ENCODE measurements at places on chromosomes 6 and 20. TPM values are rescaled to one million over a fixed set of nuclear protein-coding genes. Genes with fewer than 3 reads are reported as not detected.

DNA sequence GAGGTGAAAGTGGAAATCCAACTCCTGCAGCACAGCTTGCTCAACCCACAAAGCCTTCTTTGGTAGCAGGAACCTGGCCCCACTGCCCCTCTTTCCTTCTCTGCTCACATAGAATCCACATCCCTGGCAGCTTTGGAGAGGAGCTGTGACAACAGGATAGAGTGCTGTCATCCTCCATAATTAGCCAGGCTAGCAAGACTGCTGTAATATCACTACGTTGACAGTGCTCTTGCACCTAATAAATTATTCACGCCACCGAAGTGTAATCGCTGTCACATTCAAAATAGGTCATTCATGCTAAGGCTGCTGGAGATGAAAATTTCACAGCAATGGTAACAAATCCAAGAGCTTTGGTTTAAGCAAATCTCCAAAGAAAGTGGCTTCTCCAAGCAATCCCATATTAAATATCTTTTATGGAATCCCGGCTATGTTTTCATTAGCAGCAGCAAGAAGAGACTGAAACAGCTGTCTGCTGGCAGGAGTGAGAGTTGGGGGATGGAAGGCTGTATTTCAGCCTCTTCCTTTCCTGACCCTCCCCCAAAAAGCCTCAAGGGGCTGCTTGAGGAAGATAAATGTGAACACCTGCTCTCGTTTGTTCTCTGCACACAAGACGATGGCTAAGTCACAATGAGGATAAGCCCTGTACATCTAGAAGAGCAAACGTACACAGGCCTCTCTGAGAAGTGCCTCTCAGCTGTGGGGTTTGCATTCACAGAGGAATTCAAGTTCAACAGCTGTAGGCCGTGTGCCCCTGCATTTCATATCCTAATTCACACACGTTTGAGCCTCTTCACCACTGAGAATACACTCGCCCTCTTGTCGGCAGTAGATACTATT is 16.5 kb downstream of the RIPOR2 start:
- H3K36me3 ChIP-seq = no peaks in the 10 kb centered on the region
- peaks cover 50% of the 10 kb centered on the region for H3K4me1 ChIP-seq
- no peaks in the 10 kb centered on the region for H3K27me3 ChIP-seq
- H3K4me3 ChIP-seq = no peak overlapping the region
- H3K27ac ChIP-seq = peak overlapping the region; percentile 80
- peak; percentile 18 for DNase-seq

The PIM1 gene
- total RNA-seq = 64.7 TPM

The ADGRB3 gene
- total RNA-seq = 1.0 TPM

The PGC gene
- 0.62 TPM for total RNA-seq

DNA sequence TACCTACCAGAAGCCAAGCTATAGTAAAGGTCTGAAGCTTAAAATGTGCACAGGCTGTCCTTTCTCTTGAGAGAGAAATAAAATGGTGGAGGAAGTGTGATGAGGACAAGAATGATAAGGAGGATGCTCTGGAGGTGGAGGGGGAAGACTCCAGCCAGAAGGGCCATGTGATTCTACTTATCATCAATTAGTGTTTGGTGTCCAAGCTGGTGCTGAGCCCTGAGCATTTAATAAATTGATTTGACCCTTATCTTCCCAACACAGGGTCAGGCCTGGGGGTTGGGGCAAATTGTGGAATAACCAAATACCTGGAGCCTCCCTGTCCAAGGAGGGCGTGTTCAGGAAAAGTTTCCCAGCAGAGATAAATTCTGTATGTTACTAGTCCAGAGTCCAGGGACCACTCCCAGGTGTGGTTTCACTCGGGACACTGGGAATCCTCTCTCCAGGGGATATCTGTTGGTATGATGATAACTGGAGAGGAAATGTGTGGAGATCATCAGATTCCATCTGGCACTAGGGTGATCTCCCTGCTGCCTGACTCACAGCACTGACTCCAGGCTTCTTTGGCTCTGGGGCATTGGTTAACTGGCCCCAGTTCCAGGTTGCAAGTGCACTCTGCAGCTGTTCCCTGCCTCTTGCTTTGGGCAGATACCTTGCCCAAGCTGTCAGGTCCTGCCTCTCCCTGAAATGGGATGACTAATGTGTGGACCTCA is 3.8 kb upstream of the MYBL2 start:
- no peaks in the 10 kb centered on the region for H3K36me3 ChIP-seq
- no peak overlapping the region for H3K27ac ChIP-seq
- peaks cover 7% of the 10 kb centered on the region for H3K4me1 ChIP-seq
- H3K27me3 ChIP-seq = peaks cover 22% of the 10 kb centered on the region

The OR2H1 gene
- not detected for total RNA-seq

- DNase-seq = no peak
- H3K36me3 ChIP-seq = peaks cover 22% of the 10 kb centered on the region
- no peak overlapping the region for H3K27ac ChIP-seq
These were observed 58.3 kb downstream of the SERAC1 start for GRCh38 chr6:158109748-158110147.

- H3K27ac ChIP-seq = no peak overlapping the region
- no peaks in the 10 kb centered on the region for H3K36me3 ChIP-seq
- no peak for DNase-seq
- H3K4me1 ChIP-seq = peaks cover 16% of the 10 kb centered on the region
These were observed 3.1 kb upstream of the ATXN1 start for GRCh38 chr6:16764188-16764950.

The FILIP1 gene
- 5.1 TPM for total RNA-seq

GRCh38 chr6:120938164-120938875 is 396.0 kb downstream of the TBC1D32 start:
- peaks cover 21% of the 10 kb centered on the region for H3K4me1 ChIP-seq
- H3K27me3 ChIP-seq = peaks cover 7% of the 10 kb centered on the region
- H3K4me3 ChIP-seq = no peak overlapping the region
- DNase-seq = no peak
- H3K27ac ChIP-seq = no peak overlapping the region
- no peaks in the 10 kb centered on the region for H3K36me3 ChIP-seq

DNA sequence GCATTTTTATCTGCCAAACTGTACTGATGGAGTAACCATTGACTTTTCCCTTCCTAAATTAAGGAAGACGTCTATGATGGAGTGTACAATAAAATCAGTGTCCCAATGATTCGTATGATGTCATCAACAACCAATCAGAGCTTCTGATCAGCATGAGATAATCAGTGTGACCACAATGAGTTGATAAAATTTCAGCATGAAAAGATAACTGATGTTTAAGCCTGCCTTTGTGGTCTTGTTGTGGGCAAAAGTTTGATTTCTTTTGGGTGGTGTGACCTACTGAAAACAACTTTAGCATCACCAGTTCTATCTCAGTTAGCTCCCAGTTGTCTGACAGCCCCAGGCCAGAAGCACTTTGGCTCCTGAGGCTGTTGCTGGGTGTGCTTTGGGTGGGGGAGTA is 3.3 kb downstream of the PCIF1 start:
- no peak overlapping the region for H3K4me3 ChIP-seq
- no peaks in the 10 kb centered on the region for H3K27me3 ChIP-seq
- peak overlapping the region; percentile 95 for H3K27ac ChIP-seq
- DNase-seq = no peak
- H3K4me1 ChIP-seq = peaks cover 35% of the 10 kb centered on the region

GRCh38 chr6:17156966-17157365 is 55.1 kb downstream of the STMND1 start:
- no peak overlapping the region for H3K4me3 ChIP-seq
- H3K4me1 ChIP-seq = no peaks in the 10 kb centered on the region
- H3K27me3 ChIP-seq = peaks cover 3% of the 10 kb centered on the region
- no peak overlapping the region for H3K27ac ChIP-seq

- H3K27me3 ChIP-seq = no peaks in the 10 kb centered on the region
- H3K36me3 ChIP-seq = no peaks in the 10 kb centered on the region
- peak; percentile 64 for DNase-seq
- peak overlapping the region; percentile 31 for H3K27ac ChIP-seq
- H3K4me1 ChIP-seq = peaks cover 45% of the 10 kb centered on the region
These were observed 52.8 kb downstream of the MRPL14 start for GRCh38 chr6:44074439-44074812.

GRCh38 chr20:1664911-1665310 is 7.3 kb upstream of the SIRPG start:
- no peak overlapping the region for H3K4me3 ChIP-seq
- no peak overlapping the region for H3K27ac ChIP-seq
- H3K4me1 ChIP-seq = peaks cover 16% of the 10 kb centered on the region
- no peaks in the 10 kb centered on the region for H3K36me3 ChIP-seq
- DNase-seq = no peak

DNA sequence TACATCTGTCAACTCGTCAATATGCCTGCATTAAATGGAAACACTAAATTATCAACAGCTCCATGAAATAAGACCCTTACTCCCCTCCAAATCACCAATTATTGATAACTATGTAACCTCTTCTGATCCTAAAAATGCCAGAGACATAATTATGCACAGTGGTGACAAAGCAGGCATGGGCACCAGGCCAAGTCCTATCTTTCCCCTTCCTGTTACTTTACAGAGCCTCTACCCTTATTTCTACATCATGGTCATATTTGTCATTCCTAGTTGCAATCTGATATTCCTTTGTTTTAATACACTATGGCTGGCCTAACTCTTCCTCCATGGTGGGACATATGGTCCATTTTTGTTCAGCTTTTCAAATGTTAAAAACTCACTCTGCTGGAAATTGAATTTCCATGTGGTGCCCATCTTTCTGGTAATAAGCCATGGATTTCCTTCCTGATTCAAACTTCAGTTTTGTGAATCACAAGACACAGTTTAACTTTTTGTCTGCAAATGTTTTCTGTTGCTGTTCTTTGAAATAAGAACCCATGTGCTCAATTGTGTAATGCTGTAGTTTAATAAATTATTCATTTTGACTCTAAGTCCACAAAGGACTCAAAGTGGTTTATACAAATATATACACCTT is 41.8 kb upstream of the ARFGEF2 start:
- DNase-seq = no peak
- H3K4me1 ChIP-seq = 0 out of 2 replicates have a peak, but pooled peaks cover 3% of the 10 kb centered on the region
- no peak overlapping the region for H3K27ac ChIP-seq
- no peaks in the 10 kb centered on the region for H3K36me3 ChIP-seq
- no peak overlapping the region for H3K4me3 ChIP-seq

DNA sequence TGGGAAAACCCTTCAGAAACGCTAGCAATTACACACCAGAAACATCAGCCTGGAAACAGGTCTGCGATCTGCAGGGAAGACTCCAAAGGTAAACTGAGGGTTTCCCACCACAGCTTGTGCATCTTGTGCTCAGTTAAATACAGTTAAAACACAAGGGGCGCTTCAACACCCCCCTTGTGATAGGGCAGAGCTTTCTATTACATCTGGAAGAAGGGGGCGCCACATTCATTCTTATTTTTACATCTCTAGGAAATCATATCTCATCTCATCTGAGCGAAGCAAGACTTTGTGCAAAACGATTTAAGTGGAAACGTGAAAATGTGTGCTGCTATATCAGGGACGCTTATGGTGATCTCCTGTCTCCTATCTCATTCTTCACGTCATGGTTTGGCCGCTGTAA is 58.5 kb downstream of the PRND start:
- peaks cover 5% of the 10 kb centered on the region for H3K36me3 ChIP-seq
- no peaks in the 10 kb centered on the region for H3K4me1 ChIP-seq
- no peak overlapping the region for H3K27ac ChIP-seq
- no peaks in the 10 kb centered on the region for H3K27me3 ChIP-seq
- no peak for DNase-seq

DNA sequence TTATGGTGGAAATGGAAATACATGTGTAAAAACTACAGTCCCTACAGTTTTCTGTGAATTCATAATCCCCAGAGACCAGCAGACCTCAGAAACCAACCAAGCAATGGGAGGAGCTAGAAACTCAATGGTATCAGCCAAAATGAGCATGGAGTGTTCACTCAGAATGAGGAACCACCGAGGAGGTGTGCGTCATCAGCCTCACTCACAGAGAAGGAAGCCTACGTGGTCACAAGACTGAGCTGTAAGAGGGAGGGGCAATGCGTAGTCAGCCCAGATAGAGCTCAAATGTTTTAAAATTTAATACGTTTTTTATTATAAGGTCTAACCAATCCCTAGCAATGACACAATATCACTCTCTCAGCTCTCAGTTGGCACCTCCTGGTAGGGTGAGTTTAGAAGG is 17.4 kb downstream of the MYLK4 start:
- H3K27ac ChIP-seq = no peak overlapping the region
- no peak overlapping the region for H3K4me3 ChIP-seq
- peaks cover 67% of the 10 kb centered on the region for H3K4me1 ChIP-seq
- H3K27me3 ChIP-seq = peaks cover 2% of the 10 kb centered on the region
- no peaks in the 10 kb centered on the region for H3K36me3 ChIP-seq
- DNase-seq = no peak

The LINC00237 gene
- 0.78 TPM for total RNA-seq

GRCh38 chr20:2282181-2282580 is 13.6 kb upstream of the TGM3 start:
- no peak overlapping the region for H3K27ac ChIP-seq
- H3K27me3 ChIP-seq = 0 out of 2 replicates have a peak, but pooled peaks cover 2% of the 10 kb centered on the region
- H3K36me3 ChIP-seq = peaks cover 8% of the 10 kb centered on the region
- H3K4me1 ChIP-seq = no peaks in the 10 kb centered on the region

- H3K4me1 ChIP-seq = peaks cover 44% of the 10 kb centered on the region
- DNase-seq = peak; percentile 36
- no peaks in the 10 kb centered on the region for H3K27me3 ChIP-seq
- H3K36me3 ChIP-seq = no peaks in the 10 kb centered on the region
These were observed 51.9 kb downstream of the RPF2 start for GRCh38 chr6:111033628-111034289.

DNA sequence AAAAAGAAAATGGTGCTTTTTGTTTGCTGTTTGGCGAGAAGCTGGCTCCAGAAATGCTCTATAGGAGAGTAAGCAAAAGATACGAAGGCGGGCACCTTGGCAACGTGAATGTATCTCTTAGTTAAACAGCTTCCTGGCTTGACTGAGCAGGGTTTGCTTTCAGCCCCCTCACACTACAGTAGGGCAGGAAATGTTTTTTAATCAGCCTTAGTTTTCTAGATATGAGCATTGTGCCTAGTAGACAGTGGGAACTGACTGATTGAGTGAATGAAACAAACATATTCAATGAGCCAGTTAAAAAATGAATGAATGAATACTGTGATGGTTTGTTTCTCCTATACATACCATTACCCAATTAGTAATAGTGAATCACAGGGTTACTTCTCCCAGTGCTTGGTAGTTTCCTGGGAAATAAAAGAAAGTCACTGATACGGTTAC is 19.9 kb downstream of the CAP2 start:
- H3K27me3 ChIP-seq = no peaks in the 10 kb centered on the region
- DNase-seq = no peak
- H3K27ac ChIP-seq = no peak overlapping the region
- peaks cover 24% of the 10 kb centered on the region for H3K36me3 ChIP-seq
- H3K4me1 ChIP-seq = peaks cover 19% of the 10 kb centered on the region

The LYRM4 gene
- 48.3 TPM for total RNA-seq

The C6orf132 gene
- 38.1 TPM for total RNA-seq

The BCAS1 gene
- 0.25 TPM for total RNA-seq

The DZANK1 gene
- total RNA-seq = 6.1 TPM

- peaks cover 100% of the 10 kb centered on the region for H3K27me3 ChIP-seq
- peaks cover 5% of the 10 kb centered on the region for H3K36me3 ChIP-seq
- H3K4me1 ChIP-seq = peaks cover 23% of the 10 kb centered on the region
- peak overlapping the region; percentile 89 for H3K4me3 ChIP-seq
These were observed 1.7 kb downstream of the ULBP1 start for GRCh38 chr6:149965194-149966020.

GRCh38 chr6:111031151-111031550 is 49.3 kb downstream of the RPF2 start:
- no peak overlapping the region for H3K4me3 ChIP-seq
- peak overlapping the region; percentile 48 for H3K27ac ChIP-seq
- H3K27me3 ChIP-seq = no peaks in the 10 kb centered on the region
- peaks cover 3% of the 10 kb centered on the region for H3K36me3 ChIP-seq
- H3K4me1 ChIP-seq = peaks cover 44% of the 10 kb centered on the region

- no peaks in the 10 kb centered on the region for H3K27me3 ChIP-seq
- H3K36me3 ChIP-seq = no peaks in the 10 kb centered on the region
- no peak for DNase-seq
- no peak overlapping the region for H3K4me3 ChIP-seq
- H3K4me1 ChIP-seq = peaks cover 43% of the 10 kb centered on the region
These were observed 79.6 kb upstream of the SASH1 start for GRCh38 chr6:148263010-148263409.

- no peak overlapping the region for H3K4me3 ChIP-seq
- peaks cover 5% of the 10 kb centered on the region for H3K4me1 ChIP-seq
- H3K36me3 ChIP-seq = no peaks in the 10 kb centered on the region
- H3K27me3 ChIP-seq = no peaks in the 10 kb centered on the region
These were observed 151.4 kb downstream of the ID4 start for GRCh38 chr6:19988555-19988954.

All from WTC11 (cell line).